ENCODE measurements at places on chromosomes 16 and 17.

DNA sequence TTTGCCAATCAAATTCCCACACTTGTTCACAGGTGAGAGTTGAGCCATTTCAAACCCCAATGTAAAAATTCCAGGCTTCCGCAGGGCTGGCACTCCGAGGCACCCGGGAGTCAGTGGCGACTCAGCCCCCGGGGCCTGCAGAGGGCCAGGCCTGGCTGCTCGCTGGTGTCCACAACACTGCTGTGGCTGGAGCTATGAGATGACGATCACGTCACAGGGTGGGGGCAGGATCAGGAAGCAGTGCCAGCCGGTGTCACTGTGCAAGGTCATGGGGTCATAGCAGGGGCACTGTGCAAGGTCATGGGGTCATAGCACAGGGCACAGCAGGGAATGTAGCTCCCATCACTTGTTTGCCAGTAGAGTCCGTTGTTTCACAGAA lies 7.8 kb downstream of the VPS4A start:
- DNase-seq, result no peak

DNA sequence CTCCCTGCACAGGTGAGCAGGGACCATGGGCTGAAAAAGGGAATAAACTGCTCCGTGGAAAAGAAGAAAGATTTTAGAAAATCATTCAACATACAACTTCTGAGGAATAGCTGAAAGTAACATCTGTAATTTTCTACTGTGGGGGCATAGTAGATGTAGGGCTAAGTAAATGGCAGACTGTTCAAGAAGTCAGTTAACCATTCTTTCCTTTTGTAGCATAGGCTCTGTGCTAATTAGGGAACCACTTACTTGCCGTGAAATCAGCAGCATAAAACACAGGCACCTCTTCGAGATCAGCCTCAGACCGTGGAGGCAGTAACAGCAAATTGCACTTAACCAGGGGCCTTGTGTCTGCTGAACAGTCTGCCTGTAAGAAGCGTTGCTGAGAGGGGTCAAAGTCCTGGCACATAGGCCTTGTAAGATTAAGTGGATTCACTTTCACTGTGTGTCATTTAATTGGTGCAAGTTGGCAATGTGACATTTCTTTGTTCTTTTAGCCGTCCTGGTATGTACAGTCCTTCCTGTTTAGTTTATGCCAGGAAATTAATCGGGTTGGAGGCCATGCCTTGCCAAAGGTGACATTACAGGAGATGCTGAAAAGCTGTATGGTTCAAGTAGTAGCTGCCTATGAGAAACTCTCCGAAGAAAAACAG lies 10.4 kb downstream of the COG1 start:
- DNase-seq, result no peak

DNA sequence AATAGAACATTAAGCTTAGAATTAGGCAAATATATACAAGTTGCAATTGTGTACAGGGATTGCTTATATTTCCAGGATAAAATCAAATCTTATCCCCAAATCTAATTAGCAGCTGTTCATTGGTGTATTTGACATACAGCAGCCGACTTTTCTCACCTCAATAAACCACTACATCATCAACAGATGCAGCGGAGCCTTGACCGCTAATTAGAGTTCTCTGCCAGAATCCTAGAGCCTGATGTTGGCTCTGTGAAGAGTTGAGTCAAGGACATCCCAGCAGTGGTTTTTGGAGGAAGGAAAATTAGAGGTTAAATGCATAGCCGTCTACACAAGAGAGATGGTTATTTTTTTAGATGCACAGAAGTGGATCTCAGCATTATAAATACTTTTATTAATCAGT lies 221.9 kb upstream of the CACNG5 start:
- DNase-seq, result no peak

DNA sequence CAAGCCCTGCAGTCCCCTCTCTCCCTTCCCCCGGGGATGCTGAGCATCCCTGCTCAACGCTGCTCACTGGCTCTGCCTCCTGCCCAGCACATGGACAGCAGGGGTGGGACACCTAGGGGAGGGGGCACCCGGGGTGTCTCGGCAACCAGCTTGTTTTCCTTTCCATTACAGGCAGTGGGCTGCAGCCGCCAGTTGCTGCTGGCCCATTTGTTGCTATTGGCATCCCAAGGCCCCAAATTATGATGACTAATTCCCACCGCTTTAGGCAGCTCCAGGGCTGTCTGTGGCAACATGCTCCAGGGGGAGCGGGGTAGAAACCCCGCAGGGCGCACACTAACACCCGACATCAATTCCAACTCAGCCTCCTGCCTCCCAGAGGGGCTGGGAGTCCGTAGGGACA lies 4.9 kb downstream of the SDK2 start:
- DNase-seq, result no peak

DNA sequence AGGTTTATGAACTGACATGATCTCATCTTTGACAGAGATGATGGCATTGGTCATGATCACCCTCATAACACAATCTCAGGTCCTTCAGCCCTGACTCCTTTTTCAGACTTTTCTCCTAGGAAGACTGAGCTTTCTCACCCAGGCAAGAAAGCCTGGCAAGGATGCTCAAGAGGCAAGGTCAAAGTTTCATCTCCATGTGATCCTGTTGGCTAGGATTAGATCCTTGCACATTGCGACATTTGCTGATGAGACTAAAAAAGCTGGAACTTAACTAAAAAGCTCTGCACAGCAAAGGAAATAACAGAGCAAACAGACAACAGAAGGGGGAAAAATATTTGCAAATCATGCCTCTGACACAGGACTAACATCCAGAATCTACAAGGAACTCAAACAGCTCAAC lies 444.1 kb upstream of the PSMD7 start:
- DNase-seq, result no peak

- DNase-seq, result no peak
Measured at GRCh38 chr17:15278924-15279477, 13.9 kb upstream of the PMP22 start.

DNA sequence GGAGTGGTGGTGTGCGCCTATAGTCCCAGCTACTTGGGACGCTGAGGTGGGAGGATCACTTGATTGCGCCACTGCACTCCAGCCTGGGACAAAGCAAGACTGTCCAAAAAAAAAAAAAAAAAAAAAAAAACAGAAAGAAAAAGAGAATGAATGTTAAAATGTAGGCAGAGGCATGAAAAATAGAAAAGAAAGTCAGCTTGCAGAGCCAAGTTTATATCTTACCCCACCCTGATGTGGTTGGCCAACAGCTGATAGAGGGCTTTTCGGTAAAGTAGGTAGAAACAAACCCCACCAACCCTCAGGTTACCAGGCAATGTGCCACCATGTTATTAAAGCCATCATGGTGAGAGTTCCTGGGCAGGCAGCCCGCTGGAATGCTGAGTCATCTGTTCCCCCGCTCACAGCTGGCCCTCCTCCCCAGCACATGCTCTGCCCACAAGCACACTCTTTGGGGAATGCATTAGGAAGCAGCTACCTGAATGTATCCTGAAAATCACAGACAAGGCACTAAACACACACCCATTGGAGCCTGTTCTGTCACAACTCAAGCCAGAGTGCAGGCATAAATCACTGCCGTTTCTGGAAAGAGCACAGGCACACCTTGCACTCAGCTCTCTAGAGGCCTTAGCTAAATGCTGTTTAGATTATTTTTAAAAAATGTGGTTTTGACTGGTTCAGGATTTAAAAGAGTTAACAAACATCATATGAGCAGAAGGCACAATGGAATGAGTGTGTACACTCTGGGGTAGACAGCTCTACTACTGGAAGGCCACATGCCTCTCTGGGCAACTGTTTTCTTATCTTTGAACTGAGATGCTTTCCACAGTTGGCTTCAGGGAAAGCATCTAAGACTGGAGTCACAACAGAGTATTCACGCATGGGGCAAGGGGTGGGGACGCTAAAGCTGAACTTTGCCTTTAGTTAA lies 128.5 kb downstream of the PARN start:
- DNase-seq, result no peak

GRCh38 chr17:42520540-42520951 lies 15.5 kb upstream of the NAGLU start:
- no peak for DNase-seq

DNA sequence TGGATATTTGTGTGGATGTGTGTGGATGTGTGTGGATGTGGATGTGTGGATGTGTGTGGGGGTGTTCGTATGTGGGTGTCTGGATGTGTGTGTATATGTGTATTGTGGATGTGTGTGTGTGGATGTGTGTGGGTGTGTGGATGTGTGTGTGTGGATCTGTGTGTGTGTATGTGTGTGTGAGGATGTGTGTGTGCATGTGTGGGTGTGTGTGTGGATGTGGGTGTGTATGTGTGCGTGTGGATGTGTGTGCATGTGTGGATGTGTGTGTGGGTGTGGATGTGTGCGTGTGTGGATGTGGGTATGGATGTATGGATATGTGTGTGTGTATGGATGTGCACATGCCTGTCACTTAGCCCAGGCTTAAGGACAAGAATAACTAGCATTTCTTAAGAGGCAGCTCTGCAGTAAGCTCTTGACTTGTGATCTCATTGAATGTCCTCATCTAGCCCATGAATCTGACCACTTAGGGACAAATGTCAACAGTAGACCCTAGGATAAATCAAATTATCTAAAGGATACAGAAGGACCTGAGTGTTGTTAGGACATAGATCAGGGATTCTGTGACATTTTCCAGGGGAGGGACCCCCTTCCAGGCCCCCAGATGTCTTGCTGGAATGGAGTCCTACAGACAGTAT lies 83.5 kb downstream of the BMERB1 start:
- DNase-seq, result no peak

- DNase-seq, result no peak
Measured at GRCh38 chr17:34607917-34608316, 28.5 kb downstream of the TMEM132E start.

DNA sequence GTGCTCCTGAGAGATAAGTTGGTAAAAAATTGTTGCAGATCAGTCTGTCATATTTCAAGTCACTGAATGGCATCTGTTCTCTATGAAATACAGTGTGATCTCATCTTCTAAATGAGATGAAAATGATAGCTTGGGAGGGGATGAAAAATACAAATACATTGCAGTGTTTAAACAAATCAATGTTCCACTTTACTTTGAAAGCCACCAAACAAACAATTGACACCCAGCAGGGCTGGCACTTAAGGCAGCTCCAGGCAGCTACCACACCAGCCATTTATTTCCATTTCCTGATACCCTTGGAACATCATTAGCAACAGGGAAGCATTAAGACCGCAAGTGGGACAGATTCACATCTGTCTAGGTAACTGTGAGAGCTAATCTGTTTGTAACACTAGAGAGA lies 827.6 kb upstream of the KIF2B start:
- DNase-seq, result no peak
